Muscle of leg (tissue), 16 donors: ENCODE measurements at places on chromosomes 4 and X. TPM values are rescaled to one million over a fixed set of nuclear protein-coding genes. Genes with fewer than 3 reads are reported as not detected.
A peak's percentile ranks its signal among the peaks of the same experiment; 100 is the strongest.

CXCL3 gene
- total RNA-seq: 0.18 TPM

NEUROG2 gene
- not detected for total RNA-seq

SHOX gene
- total RNA-seq: 2.3 TPM

BEND2 gene
- not detected for total RNA-seq

CD38 gene
- total RNA-seq: 0.44 TPM

MTMR8 gene
- total RNA-seq: 2.0 TPM

IL2 gene
- total RNA-seq: not detected

PRDM8 gene
- 4.7 TPM for total RNA-seq

TBC1D8B gene
- total RNA-seq: 7.3 TPM

GLUD2 gene
- total RNA-seq: 1.4 TPM

ALPK1 gene
- 8.7 TPM for total RNA-seq

MSANTD1 gene
- 0.89 TPM for total RNA-seq

- DNase-seq: no peak
Measured at GRCh38 chr4:41619161-41619560, 81.2 kb downstream of the LIMCH1 start.

DNA sequence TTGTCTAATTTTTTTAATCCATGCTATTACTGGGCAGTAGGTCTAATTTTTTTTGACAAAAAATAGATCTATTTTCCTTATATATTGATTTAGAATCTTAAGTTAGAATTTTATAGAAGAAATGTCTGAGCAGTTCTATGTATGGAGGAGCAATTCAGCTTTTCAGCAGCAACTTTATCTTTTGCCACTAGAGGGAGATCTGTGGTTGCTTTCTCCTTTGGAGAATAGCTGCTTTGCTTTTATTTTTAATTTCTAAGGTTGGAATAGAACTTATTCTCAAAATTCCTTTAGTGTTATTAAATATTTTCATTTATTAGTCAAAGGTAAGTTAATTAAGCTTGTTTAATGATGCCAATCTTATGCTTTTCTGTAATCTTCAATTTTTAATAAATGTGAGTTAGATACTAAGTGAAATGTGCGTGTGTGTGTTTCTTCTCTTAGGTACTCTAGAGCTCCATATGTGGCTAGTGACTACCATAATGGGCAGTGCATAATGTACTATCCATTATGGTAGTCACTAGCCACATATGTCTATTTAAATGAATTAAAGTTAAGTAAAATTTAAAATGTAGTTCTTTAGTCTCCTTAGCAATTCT, 29.3 kb downstream of the FAM199X start:
- peak; percentile 46 for DNase-seq

- DNase-seq: peak; percentile 78
Measured at GRCh38 chrX:103276581-103277002, at the start of gene TCEAL5. TSS of gene TCEAL5 (minus strand) at chrX:103276750. CDS start at chrX:103274563, 2,187 bp downstream.

DNA sequence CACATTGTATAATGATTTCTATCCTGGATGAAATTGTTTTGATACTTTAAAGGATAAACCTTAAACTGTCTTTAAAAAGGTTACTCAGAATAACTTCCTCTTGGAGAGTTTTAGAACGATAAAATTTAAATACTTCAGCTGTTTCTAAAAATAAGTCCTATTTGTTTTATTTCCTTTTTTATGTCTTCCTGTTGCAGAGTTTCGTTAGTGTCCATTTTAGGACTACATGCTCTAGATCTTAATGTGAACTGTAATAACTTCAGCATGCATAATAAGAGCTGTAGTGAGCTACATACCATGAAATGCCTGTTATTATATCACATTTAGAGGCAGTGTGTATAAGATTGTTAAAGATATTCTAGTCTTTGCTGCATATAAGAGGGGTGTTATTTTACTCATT, 14.6 kb downstream of the ATP10D start:
- DNase-seq: peak; percentile 27

GRCh38 chr4:5874811-5875449, 18.0 kb downstream of the CRMP1 start:
- peak; percentile 77 for DNase-seq

GRCh38 chr4:38503689-38504395, 160.2 kb upstream of the KLF3 start:
- no peak for DNase-seq

- DNase-seq: peak; percentile 23
Measured at GRCh38 chr4:40333921-40334352, 1.2 kb upstream of the CHRNA9 start.

- DNase-seq: no peak
Measured at GRCh38 chrX:148441387-148441786, 59.0 kb upstream of the AFF2 start.

- DNase-seq: peak; percentile 45
Measured at GRCh38 chr4:33184657-33185290, 2464.6 kb downstream of the PCDH7 start.

DNA sequence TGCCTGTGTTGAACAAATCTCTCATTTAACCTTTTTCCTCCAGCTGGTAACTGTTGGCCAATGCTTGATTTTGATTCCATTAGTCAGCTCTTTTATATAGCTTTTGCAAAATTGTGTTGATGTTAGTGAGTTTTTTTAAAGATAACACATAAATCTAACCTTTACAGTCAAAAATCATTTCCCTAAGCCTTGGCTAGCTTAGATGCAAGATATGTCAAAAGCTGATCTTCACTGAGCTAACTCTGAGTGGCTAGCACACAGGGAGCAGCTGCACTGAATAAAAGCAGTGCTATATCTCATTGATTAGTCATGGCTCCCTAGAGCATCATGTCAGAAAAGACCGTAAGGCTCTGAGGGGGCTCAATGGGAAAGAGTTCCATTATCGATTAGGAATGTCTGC, 78.7 kb downstream of the PPARGC1A start:
- DNase-seq: peak; percentile 21

DNA sequence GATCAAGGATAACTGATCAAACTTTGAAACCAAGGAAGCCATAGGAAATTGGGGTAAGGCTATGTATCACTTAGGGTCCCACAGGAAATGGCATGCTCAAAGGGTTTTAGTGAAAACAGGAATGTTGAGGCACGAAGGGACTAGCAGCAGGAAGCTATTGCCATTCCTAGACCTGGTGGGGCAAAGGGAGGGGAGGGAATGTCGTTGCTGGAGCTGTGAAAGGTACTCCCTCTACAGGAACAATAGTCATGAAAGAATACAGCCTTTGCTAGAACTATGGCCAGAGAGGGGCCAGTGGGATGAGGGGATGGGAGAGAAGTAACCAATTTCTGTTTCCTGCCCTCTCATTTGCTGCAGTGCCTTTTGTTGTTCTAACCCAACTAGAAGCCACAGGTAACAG, 11.9 kb downstream of the REPS2 start:
- no peak for DNase-seq

GRCh38 chr4:89422441-89422990, 114.9 kb upstream of the GPRIN3 start:
- DNase-seq: no peak

GRCh38 chr4:88981556-88981955, 75.4 kb downstream of the FAM13A start:
- DNase-seq: no peak

- no peak for DNase-seq
Measured at GRCh38 chr4:69684804-69685203, 31.8 kb upstream of the UGT2A1 start.

- no peak for DNase-seq
Measured at GRCh38 chr4:136241221-136241986, 1290.9 kb downstream of the PCDH18 start.

DNA sequence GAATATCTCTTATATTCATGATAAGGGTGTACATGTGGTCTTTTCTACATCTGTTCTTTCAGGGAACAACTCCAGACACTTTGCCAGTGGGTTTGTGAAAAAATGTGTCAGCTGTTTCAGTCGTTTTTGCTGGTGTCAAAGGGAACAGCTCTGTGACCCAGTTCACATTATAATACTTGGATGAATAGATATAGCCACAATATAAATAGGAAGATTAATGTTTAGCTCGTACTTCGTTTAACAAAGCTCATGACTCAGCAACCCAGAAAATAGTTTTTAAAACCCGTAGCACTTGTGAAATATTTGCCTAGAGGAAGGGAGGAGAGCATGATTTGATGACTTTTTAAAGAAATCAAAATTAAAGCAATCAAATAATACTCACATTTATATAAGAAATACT, 7.9 kb downstream of the LIAS start:
- no peak for DNase-seq

DNA sequence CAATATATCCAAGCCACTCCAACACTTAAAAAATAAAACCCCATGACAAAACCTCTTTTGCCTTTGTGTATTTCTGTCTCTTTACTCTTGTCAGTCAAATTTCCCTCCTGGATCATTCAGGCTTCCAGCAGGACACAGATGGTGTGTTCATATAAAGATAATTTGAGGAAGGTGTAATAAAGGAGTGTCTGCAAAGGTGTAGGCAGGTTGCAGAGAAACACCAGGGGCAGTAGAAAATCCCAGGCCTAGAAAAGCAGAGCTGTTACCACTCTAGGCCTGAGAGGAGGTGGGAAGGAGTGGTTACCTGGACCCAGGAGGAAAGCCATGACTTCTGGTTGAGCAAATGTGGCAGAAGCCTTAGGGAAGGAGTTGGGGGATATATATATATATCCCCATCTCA, 28.8 kb downstream of the CHRNA9 start:
- no peak for DNase-seq

DNA sequence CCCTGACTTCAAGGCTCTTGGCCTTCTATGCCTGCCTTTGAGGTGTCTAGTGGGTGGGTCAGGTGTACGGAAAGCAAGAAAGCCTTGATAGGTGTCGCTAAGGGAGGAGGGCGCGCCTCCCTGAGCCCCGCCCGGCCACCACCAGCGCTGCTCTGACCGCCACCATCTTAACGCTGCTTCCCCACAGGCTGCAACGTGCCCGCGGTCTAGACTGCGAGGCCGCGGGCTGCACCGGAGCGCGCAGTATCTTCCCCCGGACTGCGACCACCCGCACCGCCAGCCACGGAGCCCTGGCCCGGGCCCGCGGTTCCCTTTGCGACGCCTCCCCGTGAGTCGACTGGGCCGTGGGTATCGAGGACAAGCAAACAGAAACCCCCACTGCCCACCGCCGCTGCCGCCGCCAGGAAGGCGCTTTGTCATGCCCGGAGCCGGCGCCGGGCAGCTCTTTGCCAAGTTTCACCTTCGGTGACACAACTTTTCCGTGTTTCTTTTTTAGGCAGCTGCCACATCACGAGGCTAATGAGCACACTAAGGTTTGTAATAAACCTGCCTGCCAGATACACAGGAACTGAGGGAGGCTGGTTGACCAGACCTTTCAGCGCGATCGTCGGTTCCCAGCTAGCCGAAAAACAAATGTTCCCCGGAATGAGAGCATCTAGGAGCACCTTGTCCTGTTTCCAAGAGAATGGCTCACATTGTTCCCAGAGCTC, 335.8 kb upstream of the F9 start:
- DNase-seq: peak; percentile 43

DNA sequence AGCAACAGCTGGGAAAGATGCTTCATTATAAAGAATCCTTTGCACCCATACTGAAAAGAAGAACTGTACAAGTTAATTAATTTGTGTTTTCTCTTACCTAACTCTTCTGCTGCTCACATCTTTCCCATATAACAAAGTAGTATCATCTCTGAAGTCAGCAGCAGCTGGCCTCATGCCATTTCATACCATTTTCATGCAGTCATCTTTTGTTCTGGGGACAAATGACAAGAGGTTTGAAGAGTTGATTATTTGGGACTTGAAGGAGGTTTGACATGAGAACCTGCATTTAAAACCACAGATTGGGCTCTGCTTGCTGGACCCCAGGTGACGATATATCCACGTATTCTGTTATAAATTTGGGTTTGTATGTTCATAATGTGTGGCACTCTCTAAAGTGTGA, 430.3 kb downstream of the SPRY1 start:
- peak; percentile 83 for DNase-seq

- peak; percentile 18 for DNase-seq
Measured at GRCh38 chr4:48205107-48205506, 64.5 kb downstream of the TEC start.

GRCh38 chrX:431056-431455, 44.3 kb upstream of the PPP2R3B start:
- DNase-seq: no peak

DNA sequence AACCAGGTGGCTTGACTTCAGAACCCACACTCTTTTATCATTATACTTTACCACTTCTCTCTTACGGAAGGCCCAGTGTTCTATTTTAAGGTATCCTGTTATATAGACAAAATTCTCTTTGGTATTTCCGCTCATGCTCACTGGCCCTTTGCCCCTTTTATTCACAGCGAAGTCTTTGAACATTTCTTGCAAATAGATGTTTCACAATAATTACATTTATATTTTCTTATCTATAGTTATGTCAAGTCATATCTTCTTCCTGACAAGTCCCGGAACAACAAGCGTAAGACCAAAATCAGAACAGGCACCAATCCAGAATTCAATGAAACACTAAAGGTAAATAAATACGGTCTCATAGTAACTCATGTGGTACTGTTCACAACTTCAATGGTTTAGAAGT, 102.0 kb downstream of the SYTL5 start:
- no peak for DNase-seq

GRCh38 chr4:152522245-152522644, 13.6 kb downstream of the FBXW7 start:
- no peak for DNase-seq
